ENCODE measurements at places on chromosomes 13 and 19.

GRCh38 chr19:49552749-49553148 lies 24.9 kb downstream of the RCN3 start:
- DNase-seq = no peak

- no peak for DNase-seq
Measured at GRCh38 chr13:113647351-113648215, 10.4 kb downstream of the ATP4B start.

DNA sequence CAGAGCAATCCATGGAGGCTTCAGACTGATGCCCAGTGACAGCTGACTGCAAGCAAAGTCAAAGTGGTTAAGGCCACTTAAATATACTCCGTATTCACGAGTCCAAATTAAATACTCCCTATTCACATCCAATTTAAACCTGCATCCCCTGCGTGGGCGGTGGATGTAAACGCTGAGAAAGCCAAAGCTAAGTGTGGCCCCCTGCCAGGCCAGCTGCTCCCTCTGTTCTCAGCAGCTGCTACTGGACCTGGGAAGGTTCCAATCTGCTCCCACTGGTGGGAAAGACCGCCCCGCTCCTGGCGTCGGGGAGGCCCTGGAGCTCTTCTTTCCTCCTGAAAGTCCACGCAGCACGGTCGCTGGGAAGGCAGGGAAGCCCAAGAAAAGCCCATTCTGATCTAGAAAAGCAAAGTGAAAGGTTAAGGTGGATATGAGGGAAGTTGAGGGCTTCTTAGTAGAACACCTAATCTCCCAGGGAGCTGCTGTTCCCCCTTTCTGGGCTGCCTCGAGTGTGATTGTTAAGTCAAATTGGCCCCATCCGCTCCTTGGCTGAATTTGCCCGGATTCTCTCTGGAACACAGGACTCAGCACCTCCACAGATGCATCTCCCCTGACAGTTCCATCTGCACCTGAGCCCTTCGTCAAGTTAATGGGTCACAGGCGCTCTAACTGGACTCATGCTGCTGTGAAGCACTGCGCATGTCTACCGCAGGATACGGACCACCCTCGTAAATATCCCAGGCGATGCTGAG lies 205.5 kb downstream of the USP12 start:
- no peak for DNase-seq

- no peak for DNase-seq
Measured at GRCh38 chr13:26050568-26051230, 1.1 kb downstream of the SHISA2 start.

All from stimulated activated CD4-positive, alpha-beta T cell treated with anti-CD3 and anti-CD28 coated beads, Interleukin-4, amount 100 ng/mL, for 48 hours (primary cell).